ENCODE measurements at places on chromosomes 2 and 18. TPM values are rescaled to one million over a fixed set of nuclear protein-coding genes. Genes with fewer than 3 reads are reported as not detected.
A peak's percentile ranks its signal among the peaks of the same experiment; 100 is the strongest.

- DNase-seq = no peak
These were observed 24.1 kb downstream of the INPP4A start for GRCh38 chr2:98468621-98469236.

- DNase-seq = no peak
These were observed 74.7 kb upstream of the MAP4K3 start for GRCh38 chr2:39511605-39512433.

GRCh38 chr2:72755647-72756423 is 70.0 kb downstream of the EXOC6B start:
- DNase-seq = no peak

DNA sequence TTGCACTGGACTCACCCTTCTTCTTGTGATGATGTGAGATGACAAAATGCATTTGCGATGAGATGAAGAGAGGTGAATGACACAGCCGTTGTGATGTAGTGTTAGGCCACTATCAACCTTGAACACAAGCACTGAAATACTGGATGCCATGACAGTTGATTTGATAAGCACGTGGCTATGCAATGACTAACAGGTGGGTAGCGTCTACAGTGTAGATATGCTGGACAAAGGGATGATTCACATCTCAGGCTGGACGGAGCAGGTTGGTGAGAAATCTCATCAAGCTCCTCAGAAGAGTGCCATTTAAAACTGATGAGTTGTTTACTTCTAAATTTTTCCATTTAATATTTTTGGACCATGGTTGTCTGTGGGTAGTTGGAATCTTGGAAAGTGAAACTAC is 375.8 kb upstream of the LYPD1 start:
- DNase-seq = no peak

- no peak for DNase-seq
These were observed 131.8 kb upstream of the KYNU start for GRCh38 chr2:142745691-142746090.

GRCh38 chr2:101123795-101124471 is 27.2 kb downstream of the TBC1D8 start:
- DNase-seq = no peak

- DNase-seq = no peak
These were observed 41.9 kb downstream of the TANC1 start for GRCh38 chr2:159010340-159010739.

DNA sequence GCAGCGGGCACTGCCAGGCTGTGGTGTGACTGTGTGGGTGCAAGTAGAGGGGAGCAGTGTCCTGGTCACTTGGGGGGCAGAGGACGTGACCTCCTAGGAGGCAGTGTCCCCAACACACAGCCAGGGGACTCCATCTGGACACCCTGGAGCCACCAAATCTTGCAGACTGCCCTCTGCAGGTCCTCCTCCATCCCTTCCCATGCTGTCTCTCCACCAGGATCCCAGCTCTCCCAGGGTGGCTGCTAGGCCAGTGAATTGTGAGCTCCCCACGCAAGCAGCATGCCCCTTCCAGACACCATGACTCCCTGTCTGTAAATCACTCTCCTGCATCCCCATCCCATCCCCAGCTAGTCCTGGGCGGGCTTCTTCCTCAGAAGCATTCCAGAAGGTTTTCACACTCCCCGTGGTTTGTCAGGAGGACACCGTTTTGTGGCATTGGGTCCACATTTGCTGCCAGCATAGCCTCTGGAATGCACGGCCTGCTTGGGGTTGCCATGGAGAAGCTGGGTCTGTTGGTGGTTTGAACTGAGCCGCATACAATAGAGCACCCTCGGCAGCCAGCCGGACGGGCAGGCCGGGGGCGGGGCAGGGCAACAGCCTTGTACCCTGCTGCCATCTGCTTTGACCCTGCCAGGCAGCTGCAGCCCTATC is 210.7 kb downstream of the KLHL29 start:
- no peak for DNase-seq

- DNase-seq = no peak
These were observed 1.3 kb upstream of the TOGARAM2 start for GRCh38 chr2:28979576-28980366.

DNA sequence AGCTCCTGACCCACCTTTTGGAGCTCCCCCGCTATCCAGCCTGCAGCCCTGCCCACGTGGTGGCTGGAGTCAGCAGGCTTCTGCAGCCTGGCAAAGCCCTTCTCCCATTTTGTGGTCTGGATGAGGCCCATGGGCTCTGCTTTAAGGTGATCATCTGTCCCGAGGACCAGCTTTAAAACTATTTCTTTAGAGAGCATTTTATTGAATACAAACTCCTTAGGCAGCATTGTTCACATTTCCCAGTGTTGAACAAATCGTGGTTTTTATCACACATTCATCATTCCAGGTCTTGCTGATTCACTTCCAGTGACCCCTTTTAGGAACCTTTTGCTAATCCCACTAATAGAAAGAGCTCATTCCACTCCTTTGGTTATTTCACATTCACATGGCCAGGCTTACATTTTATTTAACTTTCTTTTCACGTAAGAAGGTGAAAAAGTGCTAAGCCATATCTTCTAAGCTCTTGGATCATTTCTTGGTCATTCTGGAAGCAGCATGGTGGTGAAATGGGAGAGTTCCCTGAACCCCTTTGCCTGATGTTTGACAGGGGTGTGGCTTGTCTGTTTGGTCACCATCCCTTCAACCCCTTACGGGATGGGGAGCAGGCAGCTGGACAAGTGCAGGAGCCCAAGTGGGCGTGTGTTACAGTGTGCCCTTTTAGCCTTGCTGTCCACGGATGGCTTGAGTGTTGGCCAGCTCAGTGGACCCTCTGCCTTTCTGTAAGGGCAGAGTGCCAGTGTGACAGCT is 80.4 kb upstream of the RAPGEF4 start:
- no peak for DNase-seq

- DNase-seq = peak; percentile 27
These were observed at the start of gene UNC80 for GRCh38 chr2:209771474-209772289. Gene UNC80 (plus strand): TSS chr2:209771832. CDS start chr2:209772073, 241 bp downstream.

- DNase-seq = no peak
These were observed 97.5 kb upstream of the CD302 start for GRCh38 chr2:159895258-159896065.

DNA sequence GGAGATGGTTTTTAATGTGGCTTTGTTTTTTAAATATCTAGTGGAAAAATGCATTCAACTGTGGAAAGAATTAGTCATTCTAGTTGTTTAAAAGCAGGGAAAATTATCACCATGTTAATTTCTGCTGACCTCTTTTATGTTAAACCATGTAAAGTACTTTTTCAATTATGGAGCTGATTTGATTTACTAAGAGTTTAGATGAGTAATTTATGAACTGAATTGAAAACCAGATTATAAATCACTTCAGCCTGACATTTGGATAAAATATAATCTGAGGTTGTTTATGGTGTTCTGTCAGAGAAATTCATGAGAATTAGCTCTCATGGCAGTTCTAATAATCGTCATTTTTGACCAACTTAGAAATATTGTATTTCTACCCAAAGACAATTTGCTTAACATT is 11.6 kb downstream of the ITGA4 start:
- DNase-seq = no peak

GRCh38 chr18:46711444-46711863 is 45.4 kb downstream of the ST8SIA5 start:
- DNase-seq = no peak

- no peak for DNase-seq
These were observed 249.0 kb downstream of the TRIB2 start for GRCh38 chr2:12965540-12966269.

DNA sequence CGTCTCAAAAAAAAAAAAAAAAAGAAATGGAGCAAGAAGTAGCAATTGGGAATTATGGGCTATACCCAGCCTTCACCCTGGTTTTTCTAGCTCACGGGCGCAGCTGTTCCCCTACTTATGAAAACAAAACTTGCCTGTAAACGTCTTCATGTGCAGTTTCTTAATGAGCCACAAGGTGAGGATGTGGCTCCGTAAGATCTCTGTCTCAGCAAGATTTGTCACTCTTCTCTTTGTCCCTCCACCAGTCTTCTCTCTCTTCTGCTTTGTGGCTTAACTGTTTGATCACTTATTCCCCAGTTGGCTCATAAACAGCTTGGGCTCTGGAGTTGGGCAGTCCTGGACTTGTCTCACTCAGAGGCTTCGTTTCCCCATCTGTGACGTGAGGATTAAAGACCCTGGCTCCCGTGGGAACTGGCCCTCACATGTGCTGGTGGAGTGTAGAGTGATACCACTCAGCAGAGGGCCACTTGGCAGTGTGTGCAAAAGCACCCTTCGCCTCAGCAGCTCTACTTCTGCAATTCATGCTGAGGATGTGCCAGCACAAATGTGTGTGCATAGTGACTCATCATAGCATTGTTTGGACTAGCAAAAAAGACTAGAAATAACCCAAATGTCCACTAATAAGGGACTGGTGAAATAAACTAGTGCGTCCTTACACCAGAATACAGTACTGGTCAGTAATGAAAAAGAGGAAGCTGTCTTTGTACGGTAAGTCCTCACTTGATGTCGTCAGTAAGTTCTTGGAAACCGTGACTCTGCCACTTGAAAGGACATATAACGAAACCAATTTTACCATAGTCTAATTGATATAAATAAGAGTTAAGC is 8.7 kb downstream of the CEP68 start:
- DNase-seq = peak; percentile 71

The PPP1R1C gene
- total RNA-seq = 35.9 TPM

The LRRTM4 gene
- total RNA-seq = 0.09 TPM

The LOXHD1 gene
- total RNA-seq = 0.24 TPM

The SNTG2 gene
- 0.33 TPM for total RNA-seq

The IL36RN gene
- total RNA-seq = 0.09 TPM
